ENCODE measurements at places on chromosomes 6 and 20.

DNA sequence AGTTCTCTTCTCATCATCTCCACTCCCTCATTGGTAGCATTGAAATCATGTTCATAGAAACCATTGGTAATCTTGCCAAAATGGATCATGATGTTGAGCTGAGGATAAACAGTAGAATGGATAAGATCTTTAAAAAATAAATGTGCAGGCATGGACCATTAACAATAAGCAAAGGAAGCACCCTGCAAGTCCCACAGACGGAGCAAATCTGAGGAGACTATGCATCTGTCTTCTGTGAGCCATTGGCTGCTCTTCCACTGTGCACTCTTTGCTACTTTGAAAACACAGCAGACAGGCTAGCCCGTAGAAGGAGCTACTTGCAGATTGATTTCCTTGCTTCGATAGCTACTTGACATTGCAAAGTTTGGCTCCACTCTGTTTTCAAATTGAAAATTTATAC lies 535.0 kb downstream of the PKHD1 start:
- no peak for DNase-seq

GRCh38 chr6:13733178-13733887 lies 21.7 kb upstream of the RANBP9 start:
- peak; percentile 89 for DNase-seq

GRCh38 chr20:57717797-57718196 lies 8.0 kb upstream of the PMEPA1 start:
- peak; percentile 34 for DNase-seq

DNA sequence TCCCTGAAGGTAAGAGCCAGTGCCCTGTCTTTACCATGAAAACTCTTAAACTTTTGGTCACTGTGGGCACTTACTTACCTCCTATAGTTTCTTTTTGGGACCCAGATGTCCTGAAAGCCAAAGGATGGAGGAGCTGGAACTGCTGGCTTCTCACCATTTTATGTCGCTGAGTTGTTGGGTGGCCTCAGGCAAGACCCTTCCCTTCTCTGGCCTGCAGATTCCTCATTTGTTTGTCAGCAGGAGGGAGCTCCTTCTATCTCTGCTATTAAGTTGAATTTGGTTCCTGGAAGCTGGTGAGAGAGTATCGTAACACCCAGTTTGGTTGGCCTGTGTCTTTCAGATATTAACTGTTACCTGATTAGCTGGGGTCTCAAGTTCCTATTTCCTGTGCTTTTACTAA lies 68.2 kb upstream of the MYL9 start:
- DNase-seq, result no peak

DNA sequence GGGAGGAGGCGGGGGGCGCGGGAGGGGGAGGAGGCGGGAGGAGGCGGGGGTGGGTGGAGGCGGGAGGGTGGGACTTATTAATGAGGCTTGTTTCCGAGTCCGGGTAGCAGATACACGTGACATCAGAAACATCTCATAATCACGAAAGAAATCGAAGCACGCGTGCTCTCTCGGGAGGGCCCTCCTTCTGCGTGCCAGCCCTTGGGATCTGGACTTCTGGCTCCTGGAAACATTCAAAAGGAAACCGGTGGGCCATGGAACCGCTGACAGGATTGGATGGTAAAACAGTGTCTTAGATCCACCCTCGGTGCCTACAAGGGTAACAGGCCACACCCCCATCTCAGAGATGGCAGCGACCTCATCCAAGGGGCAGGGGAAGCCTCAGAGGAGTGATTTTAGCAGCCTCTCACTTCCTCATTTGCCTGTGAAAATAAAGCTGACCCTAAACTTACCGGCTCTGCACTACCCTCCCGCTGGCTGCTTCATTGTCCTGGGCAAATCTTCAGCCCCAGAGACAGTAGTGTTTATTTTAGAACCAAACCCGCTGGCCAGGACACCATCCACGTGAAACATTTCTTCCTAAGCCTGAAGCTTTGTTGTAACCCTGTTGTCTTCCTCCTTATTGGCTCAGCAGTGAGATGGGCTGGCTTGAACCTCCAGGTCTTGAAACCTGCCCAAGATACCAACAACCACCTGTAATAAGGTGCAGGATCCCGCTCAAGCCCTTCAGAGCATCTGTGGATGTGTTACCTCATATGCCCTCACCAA lies 97.5 kb downstream of the PSMG4 start:
- peak; percentile 54 for DNase-seq

DNA sequence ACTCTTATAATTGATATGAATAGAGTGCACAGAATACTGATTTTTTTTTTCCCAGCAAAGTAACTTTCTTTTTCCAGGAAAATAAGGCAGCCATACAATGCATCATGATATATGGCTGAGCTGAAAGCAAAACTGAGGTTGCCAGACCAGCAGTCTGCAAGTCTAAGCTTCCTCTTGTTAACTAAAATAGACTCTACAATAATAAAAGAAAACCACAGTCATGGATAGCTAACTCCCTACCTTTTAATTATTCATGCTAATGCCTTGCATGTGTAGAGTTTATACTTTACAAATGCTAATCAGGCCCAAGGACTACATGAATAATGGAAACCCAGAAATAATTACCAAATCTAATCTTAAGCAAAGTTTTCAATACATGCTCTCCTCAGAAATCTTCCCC lies 47.4 kb downstream of the MAP7 start:
- no peak for DNase-seq

All from cardiac fibroblast (primary cell).